ENCODE measurements at places on chromosomes 7 and 10.

GRCh38 chr7:107089627-107090026, 45.1 kb downstream of the PRKAR2B start:
- DNase-seq = no peak

GRCh38 chr10:63286754-63287264, 153.7 kb downstream of the NRBF2 start:
- no peak for DNase-seq

GRCh38 chr7:77657427-77658224, 38.6 kb upstream of the RSBN1L start:
- DNase-seq = peak; percentile 64

GRCh38 chr7:28502408-28502807, 90.1 kb downstream of the CREB5 start:
- DNase-seq = no peak
